ENCODE measurements at places on chromosomes 3 and 15.

- no peak for DNase-seq
These were observed 436.5 kb downstream of the CNTN4 start for GRCh38 chr3:2535206-2535605.

DNA sequence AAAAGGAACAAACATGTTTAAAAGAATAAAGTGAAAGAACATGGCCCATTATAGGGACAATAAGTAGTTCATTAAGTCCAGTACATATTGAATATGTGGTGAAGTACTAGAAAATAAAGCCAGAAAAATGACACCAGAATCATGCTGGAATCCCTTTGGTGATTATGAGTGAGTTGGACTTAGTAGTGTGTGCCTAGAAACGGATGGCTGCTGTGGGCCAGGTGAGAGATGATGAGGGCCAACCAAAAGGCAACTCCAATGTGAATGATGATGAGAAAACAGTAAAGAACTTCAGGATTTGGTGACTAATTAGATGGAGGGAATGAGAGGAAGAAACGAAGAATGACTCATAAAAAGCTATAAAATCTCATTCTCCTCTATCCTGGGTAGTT is 3.3 kb downstream of the CRYGS start:
- DNase-seq: no peak

GRCh38 chr3:57791245-57791644 is 35.1 kb downstream of the SLMAP start:
- peak; percentile 1 for DNase-seq

DNA sequence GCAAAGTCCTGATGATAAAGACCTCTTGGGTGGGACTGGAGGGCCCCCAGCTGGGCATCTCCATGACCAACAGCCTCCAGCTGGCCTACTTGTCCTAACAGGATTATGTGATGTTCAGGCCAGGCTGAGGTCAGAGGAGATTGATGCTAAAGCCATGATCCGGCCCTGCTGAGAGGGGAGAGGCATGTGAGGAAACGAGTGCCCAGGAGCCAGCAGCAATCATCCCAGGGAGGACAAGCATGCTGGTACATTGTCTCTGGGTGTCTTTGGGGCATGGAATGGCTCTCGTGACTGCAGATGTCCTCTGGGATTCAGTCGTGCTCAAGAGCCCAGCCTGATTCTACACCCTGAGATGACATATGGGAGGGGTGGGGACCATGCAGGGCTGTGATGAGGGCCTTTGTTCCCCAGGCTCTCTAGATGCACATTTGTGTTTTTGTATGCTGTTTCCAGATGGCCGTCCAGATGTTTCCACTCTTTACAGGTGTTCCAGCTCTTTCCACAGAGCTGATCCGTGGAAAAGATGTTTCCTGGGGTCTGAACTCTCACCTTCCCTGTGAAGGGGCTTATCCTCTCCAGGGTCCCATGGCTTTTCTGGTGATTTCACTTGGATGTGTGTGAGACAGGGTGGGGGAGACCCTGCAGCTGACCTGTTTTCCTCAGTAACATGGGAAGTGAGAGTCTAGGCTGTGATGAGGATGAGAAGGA is 20.2 kb downstream of the SLC24A1 start:
- no peak for DNase-seq

DNA sequence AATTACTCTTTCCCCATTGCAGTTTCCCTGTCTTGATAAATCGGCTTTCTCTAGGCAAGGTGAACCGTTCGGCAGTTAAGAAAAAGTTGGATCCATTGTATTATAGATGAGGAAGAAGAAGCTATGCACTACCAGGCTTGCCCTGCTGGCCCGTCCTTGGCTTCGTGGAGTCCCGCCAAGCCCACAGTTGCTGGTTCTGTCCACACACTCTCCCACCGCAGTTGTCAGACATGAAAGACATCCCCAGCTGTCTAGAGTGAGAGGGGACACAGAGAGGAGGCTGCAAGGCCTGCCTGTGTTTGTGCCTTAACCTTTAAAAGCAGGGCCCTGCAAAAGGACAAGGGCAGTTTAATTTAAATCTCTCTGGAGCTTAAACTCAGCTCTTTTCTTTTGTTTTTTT is 47.2 kb upstream of the PLCL2 start:
- no peak for DNase-seq

GRCh38 chr3:159919873-159920272 is 68.8 kb upstream of the IL12A start:
- DNase-seq: peak; percentile 56

DNA sequence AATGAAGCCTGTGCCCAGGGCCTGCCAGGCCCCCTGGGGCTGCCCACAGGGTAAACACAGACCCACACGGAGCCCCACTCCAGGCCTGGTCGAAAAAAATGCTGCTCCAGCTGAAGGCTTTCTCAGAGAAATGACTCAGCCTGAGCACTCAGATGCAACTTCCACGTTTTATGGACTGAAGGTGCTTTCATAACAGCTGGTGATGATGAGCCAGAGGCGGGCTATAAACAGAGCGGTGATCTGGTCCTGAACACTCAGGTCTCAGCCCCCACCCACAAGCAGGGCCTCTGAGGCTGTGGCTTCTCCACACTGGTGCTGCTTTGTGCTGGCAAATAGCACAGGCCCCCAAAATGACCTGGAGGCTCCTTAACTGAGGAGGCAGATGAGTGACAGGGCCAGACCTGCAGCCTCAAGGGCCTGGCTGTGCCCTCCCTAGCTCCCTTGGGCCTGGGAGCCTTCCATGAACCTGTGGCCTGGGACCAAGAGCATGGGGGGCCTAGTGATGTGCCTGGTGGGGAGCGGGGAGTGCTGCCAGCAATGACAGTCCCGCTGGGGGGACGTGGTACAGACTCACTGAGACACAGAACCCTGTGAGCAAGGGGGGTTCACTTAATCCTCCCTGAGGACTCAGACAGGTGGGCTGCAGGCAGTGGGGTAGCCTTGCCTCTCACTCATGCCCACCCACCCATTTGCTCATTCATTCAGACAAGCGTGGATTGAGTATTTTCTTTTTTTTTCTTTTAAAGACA is 23.0 kb upstream of the FURIN start:
- peak; percentile 80 for DNase-seq

- no peak for DNase-seq
These were observed 7.5 kb downstream of the ADPRH start for GRCh38 chr3:119586733-119587172.

DNA sequence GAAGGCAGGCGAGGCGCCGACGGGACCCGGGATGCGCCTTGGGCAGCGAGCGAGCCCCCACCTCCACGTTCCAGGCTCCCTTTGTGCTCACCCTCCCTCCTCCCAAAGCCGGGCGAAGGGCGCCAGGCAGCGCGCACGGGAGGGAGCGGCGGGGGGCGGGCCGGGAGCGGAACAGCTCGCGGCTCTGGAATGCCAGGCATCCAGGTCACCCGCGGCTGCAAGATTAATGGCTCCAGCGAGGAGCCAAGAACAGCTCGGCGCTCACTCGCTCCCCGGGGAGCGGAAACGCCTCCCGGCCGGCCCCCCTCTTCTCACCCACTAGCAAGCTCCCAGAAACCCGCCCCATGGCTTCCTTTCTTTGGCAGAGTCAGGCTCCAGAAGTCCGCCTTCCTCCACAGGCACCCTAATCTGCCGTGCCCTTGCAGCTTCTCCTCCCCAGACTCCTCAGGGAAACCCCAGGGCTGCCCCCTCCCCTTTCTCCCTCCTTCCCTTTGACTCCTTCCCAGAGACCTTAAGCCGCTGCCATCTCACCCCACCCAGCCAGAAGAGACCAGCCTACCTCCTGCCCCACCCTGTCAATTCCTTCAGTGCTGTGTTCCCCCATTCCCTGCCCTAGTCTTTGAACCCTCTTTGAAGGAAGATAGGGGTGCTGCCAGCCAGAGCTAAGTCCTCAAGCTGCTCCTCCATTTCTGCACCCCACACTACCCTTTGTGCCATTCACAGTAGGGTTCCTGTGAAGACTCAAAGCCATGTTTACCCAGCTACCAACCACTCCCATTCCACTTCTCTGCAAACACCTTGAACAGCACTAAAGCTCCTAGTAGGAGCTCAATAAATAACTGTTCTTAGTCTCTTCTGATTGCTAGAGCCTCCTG is 9.9 kb downstream of the AMOTL2 start:
- DNase-seq: no peak

GRCh38 chr3:178352326-178353005 is 183.8 kb upstream of the KCNMB2 start:
- peak; percentile 3 for DNase-seq

DNA sequence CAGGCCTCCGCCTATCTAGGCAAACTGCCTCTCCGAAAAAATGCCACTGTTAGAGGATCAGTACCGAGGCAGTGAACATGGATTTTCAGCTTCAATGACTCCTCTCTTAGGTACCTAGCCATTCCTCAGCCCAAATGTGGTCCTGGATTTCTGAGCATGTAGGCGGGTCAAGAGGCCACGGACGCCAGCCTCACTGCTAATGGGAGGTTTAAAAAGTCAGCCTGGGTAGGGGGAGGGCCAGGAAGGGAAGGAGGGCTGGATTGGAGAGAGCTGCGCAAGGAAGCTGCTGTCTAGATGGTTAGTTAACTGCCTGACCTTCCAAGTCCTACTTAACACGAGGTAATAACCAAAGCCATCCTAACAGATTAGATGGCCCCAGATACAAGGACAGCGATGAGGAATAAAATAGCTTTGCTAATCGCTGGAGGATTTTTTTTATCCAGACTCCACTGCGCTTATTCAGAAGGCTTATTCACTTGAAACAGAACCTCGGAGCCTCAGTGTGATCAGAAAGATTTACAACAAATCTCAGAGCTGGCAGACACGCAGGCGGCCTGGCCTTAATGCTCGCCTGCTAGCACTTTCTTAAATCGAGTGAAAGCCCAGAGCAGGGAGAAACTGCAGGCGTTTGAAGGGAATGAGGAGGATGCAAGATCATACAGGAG is 34.3 kb downstream of the TLE3 start:
- DNase-seq: no peak

GRCh38 chr15:73518180-73518862 is 75.4 kb downstream of the REC114 start:
- no peak for DNase-seq

- no peak for DNase-seq
These were observed 188.9 kb downstream of the CBLB start for GRCh38 chr3:105679951-105680350.

- DNase-seq: no peak
These were observed 160.1 kb upstream of the PLAAT1 start for GRCh38 chr3:193080821-193081365.

- DNase-seq: peak; percentile 80
These were observed 410.5 kb upstream of the CADM2 start for GRCh38 chr3:84547971-84548970.

DNA sequence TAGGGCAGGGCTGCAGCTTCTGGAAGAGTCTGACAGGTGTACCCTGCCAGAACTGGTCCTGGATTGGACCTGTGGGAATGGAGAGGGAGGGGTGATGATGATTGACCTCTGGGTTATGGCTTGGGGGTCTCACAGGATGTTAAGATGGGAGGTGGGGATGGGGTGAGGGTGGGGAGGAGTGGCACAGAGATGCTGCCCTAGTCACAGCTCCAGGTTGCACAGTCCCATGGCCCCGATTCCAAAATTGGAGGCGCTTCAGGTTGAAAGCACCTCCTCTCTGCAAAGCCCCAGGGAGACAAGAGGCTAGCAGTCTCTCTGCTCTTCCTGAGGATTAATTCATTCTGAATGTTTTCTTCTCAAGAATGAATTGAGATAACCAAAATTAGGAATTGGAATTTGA is 101.4 kb downstream of the FAM43A start:
- no peak for DNase-seq

DNA sequence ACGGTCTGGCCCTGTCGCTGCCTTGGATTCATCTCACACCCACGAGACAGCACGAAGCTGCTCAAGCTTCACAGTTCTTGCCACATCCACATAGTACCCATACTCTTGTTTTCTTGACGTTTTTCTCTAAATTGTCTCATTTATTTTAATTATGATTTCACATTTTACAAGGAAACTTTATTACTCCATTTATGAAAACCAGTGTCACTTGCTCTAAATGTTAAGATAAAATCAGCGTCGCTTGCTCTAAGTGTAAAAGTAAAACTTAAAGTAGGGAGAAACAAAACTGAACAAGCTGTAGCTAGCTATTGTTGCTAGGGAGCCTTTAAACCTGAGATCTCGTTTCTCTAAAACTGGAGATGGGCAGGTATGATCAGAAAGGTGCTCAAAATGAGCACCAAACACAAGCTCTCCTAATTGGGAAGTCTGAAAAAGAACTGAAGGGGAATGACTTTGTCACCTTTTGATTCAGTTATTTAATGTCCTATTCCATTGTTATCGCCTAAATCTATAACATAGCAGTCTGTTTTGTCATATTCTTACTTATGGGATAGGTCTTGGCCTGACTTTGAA is 680 bp downstream of the IFT122 start:
- peak; percentile 40 for DNase-seq

GRCh38 chr3:124140746-124141145 is 148.8 kb upstream of the ROPN1 start:
- DNase-seq: no peak

GRCh38 chr3:102113421-102114041 is 264.2 kb downstream of the NFKBIZ start:
- DNase-seq: peak; percentile 5

DNA sequence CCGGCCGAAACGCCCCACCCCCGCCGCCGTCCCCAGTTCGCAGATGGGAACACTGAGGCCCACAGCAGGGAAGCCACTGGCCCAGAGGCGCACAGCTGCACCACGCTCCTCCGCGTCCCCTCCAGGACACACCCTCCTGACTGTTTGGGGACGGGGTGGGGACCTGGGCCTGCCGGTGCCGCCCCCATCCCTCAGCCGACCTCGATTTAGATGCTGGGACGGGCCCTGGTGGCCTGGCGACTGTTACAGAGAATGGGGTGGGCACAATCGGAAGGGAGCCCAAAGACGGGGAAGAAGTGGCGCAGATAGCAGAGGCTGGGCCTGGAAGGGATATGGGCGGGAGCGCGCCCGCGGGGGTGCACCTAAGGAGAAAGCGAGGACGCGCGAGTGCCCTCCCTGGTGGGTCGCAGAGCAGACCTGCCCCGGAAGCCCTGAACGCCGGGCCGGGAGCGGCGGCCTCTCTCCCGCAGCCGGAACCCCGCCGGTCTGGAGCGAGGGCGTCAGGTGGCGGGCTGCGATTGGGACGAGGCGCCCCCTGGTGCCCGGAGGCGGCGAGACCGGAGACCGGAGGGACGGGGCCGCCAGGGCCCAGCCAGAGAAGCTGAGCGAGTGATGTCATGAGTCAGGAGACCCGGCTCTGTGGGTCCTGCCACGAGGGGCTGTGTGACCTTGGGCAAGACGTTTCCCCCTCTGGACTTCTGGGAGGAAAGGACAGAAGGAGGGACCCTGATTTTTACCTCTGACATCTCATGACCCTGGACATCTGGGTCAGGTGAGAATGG is 78.4 kb downstream of the IQSEC1 start:
- DNase-seq: peak; percentile 85

GRCh38 chr15:31280831-31281216 is 45.8 kb upstream of the KLF13 start:
- no peak for DNase-seq

- no peak for DNase-seq
These were observed 13.6 kb upstream of the CSPG5 start for GRCh38 chr3:47592066-47592795.

Data from DMS53 (cell line).